SJCRH30 (cell line): ENCODE measurements at places on chromosomes 7 and 10.

GRCh38 chr10:96986200-96986856 lies 154.2 kb downstream of the LCOR start:
- DNase-seq: no peak

GRCh38 chr7:66883716-66884115 lies 37.3 kb upstream of the TMEM248 start:
- no peak for DNase-seq

DNA sequence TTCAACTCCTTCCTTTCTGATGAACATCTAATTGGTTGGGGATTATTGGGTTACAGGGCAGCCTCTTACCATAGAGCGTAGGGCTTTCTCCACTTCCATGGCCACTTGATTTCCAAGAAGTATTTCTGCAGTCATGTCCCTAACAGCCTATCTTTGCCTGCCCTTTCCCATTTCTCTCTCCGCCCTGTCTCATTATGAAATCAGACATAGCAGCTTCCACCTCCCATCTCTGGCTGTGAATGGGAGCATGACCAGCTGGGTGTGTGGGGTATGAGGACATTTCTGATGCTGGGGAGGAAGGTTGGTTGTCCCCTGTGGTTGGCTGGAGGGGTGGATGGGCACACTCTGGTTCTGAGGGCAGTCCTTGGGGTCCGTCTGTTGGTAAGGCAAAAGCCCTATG lies 41.2 kb downstream of the ADCYAP1R1 start:
- DNase-seq: no peak

DNA sequence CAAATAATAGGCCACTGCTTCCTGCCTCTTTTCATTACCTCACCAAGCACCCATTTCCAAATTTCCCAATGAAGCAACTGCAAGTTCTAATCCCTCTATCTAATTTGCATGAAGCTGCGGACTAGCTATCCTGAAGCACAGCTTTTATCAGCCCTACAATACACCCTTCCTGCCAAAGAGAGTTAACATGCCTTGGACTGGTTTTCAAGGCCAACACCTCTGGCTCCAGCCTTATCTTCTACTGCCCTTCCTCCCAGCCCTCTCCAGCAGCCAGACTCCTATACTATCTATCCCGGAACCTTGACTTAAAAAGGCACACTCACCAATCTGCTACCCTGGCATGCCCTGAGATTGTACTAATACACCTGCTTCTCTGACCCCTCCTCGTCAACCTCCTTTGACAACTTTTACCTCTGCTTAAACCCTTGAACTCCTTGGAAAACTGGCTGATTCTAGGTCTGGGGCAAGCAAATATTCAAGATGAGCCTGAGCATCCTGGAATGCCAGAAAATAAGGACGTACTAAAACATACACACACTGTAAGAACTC lies 73.4 kb downstream of the SGMS1 start:
- DNase-seq: no peak

DNA sequence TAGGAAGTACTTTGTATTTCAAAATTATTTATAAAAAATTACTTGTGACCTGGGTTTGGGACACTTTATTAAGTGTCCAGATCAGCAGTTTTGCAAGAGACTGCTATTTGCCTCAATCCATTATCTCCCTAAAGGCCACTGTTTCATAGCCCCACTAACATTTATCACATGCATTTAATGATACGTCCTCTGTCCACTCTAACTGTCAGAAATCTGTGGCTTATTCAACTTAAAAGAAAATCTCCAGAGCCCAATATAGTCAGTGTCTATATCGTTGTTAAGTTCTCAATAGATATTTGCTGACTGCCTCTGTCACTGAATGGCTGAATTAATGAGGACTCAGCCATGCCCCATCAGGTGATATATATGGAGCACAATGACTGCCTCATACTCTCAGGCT lies 553.9 kb upstream of the POM121L12 start:
- no peak for DNase-seq
